ENCODE measurements at places on chromosomes 12 and 14.

GRCh38 chr12:113231235-113232088 lies 10.2 kb downstream of the TPCN1 start:
- no peak for DNase-seq

DNA sequence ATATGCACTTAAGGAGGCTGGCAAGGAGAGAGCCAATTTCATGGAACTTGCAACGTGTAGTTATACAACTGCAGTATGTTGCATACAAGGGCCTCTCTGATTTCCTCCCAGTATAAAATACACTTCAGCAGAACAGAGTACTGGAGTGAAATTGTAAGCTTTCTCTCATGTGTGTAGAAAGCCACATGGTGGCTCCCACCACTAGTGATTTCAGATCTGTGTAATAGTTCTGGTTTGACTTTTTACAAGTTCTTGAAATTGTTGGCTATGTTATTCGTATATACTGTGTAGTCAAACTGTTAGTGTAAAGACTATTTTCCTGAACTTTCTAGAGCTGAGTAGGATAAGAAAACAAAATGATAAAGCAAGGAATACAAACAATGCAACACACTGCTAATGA lies 16.4 kb upstream of the LMO3 start:
- no peak for DNase-seq

DNA sequence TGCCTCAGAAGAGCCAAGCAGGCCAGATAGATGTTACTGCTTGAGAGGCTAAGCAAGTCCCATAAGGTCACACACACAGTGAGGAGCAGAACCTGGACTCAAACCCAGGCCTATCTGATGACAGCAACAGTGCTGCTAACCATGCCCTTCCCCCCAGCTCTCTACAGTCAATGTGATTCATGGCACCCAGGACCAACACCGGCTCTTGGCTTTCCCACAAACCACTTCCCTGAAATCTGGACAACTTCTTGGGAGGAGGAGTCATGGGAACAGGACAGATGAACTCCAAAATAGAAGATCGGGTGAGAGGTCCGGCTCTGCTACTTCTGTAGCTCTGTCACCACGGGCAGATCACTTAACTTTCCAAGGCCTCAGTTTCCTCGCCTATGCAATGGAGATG lies 716 bp upstream of the PTGDR start:
- no peak for DNase-seq

DNA sequence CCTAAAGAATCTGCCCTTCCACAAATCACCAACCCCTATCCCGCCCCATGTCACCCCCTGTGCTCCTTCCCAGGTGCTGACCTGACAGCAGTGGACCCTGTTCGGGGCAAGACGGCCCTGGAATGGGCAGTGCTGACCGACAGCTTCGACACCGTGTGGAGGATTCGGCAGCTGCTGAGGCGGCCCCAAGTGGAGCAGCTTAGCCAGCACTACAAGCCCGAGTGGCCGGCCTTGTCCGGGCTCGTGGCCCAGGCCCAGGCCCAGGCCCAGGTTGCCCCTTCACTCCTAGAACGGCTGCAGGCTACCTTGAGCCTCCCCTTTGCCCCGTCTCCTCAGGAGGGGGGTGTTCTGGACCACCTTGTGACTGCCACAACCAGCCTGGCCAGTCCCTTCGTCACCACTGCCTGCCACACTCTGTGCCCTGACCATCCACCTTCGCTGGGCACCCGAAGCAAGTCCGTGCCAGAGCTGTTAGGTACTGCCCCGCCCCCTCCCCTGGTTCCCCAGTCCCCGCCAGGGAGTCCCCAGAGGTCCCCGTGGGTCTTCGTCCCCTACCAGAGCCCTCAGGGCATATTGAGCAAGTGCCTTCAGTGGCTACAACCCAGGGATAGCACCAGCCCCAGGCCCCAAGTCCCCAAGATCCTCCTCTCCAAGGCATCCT lies 2.7 kb downstream of the ANKRD33 start:
- no peak for DNase-seq

GRCh38 chr12:53212931-53213330 lies 5.9 kb upstream of the ITGB7 start:
- DNase-seq, result no peak

DNA sequence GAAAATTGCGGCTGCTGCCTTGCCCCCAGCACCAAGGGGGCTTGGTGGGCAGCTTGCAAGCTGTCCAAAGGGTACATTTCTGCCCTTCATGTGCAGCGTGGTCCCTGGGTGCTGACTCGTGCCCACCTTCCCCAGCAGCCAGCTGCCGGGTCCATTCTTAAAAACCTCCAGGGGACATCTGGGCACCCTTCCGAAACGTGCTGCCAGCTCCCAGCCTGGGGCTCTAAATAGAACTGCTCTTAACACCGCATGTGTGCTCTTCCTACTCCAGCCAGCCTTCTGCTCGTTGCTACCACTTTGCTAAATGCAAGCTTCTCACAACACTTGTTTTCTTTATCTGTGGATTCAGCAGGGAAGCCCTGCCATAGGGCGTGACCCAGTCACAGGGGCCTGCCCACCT lies 66.0 kb downstream of the RIMBP2 start:
- DNase-seq, result no peak

GRCh38 chr12:124157406-124157805 lies 137.5 kb upstream of the RFLNA start:
- no peak for DNase-seq

- DNase-seq, result no peak
These were observed 6.9 kb upstream of the DNM1L start for GRCh38 chr12:32671930-32672780.
